Fibroblast of the conjunctiva (primary cell): ENCODE measurements at places on chromosomes 16 and 17.

GRCh38 chr16:85636234-85636812, 23.2 kb downstream of the GSE1 start:
- DNase-seq, result no peak

DNA sequence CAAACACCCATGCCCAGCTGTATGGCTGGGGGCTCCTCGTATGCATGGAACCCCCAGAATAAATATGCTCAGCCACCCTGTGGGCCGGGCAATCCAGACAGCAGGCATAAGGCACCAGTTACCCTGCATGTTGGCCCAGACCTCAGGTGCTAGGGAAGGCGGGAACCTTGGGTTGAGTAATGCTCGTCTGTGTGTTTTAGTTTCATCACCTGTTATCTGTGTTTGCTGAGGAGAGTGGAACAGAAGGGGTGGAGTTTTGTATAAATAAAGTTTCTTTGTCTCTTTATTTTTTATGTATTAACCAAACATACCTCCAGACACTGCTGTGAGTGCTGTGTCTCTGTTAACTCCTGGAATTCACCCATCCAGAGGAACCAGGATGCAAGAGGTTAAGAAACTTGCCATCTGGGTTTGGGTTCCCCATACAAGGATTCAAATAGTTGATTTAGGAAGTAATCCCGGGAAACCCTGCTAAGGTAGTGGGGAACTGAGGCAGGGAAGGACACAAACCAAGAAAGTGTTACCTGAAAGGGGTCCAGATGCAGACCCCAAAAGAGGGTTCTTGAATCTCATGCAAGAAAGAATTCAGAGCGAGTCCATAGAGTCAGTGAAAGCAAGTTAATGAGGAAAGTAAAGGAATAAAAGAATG, 37.4 kb upstream of the IL21R start:
- no peak for DNase-seq

DNA sequence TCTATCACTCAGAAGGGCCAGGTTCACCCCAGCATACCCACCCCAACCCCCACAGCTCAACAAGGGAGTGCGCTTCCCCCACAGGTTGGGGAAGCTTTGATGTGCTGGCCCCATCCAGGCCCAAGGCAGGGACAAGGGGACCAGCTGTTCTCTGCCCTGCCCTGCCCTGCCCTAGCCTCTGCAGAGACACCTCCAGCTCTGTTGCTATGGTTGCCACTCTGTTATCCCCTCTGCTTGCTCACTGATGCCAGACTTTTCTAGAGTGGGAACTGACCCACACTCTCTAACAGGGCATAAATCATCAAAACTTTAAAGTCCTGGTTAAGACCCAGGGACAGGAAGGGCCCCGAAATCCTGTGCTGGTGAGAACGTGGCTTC, 50.4 kb upstream of the ENPP7 start:
- DNase-seq, result no peak

DNA sequence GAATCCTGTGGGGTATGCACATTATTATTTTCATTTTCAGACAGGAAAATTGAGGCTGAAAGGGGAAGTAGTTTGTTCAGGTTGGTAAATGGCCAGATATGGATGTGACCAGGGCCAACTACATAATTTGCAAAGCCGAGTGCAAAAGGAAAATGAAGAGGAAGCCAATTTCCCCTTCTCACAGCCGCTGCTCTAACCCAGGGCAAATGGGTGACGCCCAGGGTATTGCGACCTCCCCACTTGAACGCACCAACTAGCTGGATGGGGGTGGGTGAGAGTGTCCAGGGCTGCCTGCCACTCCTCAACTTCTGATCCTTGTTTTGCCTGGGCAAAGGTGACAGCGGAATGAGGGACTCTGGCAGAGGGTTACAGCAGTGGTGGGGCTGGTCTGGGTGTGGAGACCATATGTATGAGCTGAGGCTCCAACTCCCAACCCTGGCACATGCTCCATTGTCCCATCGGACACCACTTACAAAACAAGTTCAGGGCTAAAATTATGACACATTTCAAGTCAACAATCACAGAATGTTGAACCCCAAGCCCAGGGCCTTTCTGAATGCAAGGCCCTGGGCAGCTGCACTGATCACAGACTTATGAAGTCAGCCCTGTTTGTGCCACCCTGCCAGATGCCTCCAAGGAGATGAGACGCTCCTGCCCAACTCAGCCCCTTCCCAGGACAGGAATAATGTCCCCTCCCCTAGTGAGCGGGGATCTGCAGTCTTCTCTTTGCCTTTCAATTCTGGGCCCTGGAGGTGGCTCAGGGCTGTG, 1.7 kb downstream of the ANKRD40CL start:
- no peak for DNase-seq

DNA sequence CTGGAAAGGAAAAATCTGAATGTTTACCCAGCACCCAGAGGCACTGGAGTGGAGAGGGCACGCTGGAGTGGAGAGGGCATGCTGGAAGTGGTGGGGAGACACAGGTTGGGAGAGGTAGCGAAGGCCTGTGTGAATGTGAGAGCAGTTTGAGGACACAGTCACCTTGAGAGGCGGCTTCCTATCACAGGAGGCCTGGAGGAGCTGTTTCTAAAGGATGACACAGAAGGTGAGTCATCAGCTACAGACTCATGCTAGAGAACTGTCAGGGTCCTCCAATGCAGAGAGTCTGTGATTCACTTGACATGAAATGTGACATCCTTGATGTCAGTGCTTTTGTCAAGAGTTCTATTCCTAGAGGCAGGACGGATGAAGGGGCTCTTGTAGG, 13.8 kb downstream of the CTRL start:
- no peak for DNase-seq

- DNase-seq, result no peak
Observed at GRCh38 chr16:31243734-31244670, 15.8 kb upstream of the ITGAM start.

- DNase-seq, result no peak
Observed at GRCh38 chr16:31148281-31148728, 1.6 kb downstream of the PRSS36 start.

GRCh38 chr17:48804936-48805411, 12.1 kb downstream of the TTLL6 start:
- no peak for DNase-seq

- DNase-seq, result peak; percentile 54
Observed at GRCh38 chr16:27245276-27246172, 23.0 kb downstream of the NSMCE1 start.

DNA sequence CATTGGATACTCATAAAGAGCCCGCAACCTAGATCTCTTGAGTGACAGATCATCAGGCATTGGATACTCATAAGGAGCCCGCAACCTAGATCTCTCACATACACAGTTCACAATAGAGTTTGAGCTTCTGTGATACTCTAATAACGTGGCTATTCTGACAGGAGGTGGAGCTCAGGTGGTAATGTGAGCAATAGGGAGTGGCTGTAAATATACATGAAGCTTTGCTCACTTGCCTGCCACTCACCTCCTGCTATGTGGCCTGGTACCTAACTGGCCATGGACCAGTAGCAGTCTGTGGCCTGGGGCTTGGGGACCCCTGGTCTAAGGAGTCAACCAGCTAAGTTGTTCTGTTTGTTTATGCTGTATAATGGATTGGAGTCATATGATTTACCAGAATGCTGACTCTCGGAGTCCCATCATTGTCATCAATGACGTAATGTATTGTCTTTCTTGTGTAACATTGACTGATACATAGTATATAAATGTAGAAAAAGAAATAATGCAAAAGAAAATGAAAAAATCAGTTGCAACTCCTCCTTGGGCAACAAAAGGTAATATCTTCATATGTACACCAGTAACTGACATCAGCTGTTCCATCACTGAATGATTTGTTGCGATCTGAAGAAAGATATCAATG, 17.5 kb downstream of the ABCA9 start:
- no peak for DNase-seq

DNA sequence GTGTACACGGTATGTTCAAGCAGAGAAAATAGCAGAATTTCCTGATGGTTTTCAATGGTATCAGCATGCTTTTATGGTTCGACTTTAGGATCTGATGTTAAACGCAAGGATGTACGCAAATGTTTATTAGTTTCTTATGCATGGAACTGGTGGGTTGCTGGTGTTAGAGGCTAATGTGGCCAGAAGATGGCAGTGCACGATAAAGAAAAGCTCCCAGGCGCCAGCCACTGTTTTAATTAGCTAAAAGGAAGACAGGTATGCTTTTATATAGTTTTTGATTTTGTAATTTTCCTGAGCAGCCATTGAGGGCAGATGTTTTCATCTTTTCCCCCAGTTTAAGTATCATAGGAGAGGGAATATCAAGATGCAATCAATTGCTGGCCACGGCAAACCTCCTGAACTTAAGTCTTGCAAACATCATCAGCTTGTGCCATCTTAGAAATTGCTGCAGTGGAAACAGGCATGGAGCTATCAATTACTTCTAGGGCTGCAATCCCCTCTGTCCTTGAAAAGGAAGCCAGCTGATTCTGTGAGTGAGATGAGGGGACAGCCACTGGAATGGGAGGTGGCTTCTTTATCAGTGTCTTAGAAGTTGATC, 648.5 kb upstream of the RBFOX1 start:
- DNase-seq, result no peak

DNA sequence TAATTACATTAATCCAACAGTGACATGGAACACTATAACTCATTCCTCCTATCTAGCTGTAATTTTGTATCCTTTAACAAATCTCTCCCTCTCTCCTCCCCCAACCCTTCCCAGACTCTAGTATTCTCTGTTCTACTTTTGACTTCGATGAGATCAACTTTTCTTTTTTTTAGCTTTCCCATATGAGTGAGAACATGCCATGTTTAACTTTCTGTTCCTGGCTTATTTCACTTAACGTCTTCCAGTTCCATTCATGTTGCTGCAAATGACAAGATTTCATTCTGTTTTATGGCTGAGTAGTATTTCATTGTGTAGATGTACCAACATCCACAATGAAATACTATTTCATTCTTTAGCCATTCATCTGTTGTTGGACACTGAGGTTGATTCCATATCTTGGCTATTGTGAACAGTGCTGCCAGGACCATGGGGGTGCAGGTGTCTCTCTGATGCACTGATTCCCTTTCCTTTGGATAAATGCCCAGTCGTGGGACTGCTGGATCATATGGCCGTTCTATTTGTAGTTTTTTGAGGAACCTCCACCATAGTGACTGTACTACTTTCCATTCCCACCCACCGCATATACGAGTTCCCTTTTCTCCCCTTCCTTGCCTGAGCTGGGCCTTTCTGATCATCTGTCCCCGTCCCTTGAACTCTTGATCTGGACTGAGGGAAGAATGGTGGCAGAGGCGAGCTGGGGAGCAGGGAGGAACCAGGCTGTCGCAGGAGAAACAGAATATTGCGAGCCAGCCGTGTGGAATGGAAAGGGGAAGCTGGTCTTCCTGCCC, 7.7 kb upstream of the CEP295NL start:
- DNase-seq, result no peak

- DNase-seq, result no peak
Observed at GRCh38 chr16:85248342-85248741, 136.1 kb upstream of the CIBAR2 start.

DNA sequence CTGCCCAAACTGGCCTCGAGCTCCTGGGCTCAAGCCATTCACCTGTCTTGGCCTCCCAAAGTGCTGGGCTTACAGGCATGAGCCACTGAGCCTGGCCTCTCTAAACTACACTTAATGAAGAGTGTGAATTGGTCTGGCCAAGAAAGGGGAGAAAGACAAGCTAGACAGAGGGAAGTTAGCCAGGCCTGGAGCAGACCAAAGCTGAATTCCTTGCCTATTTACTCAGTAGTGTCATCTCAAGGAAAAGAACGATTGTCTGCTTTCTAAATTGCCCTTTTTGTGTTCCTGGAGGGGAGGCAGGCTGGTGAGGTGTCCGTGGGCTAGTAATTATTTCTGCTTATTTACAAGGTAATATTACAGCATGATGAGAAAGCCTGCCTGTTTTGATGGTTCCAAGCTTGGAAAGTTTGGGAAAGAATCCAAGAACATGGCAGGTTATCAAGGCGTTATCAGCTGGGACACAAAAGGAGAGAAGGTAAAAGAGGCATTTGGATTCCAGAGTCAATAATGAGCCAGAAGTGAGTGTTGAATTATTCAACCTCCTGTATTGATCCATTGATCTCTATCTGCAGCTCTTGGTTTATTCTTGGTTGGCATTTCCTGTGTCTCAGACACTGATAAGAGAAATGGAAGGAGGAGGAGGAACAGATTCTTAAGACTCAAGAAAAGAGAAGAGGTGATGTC, 6.3 kb upstream of the CBFB start:
- DNase-seq, result no peak

- no peak for DNase-seq
Observed at GRCh38 chr17:4573669-4574068, 10.7 kb upstream of the SMTNL2 start.

- no peak for DNase-seq
Observed at GRCh38 chr17:34582185-34582900, 3.0 kb downstream of the TMEM132E start.

- no peak for DNase-seq
Observed at GRCh38 chr17:17853811-17854447, 17.1 kb upstream of the SREBF1 start.

DNA sequence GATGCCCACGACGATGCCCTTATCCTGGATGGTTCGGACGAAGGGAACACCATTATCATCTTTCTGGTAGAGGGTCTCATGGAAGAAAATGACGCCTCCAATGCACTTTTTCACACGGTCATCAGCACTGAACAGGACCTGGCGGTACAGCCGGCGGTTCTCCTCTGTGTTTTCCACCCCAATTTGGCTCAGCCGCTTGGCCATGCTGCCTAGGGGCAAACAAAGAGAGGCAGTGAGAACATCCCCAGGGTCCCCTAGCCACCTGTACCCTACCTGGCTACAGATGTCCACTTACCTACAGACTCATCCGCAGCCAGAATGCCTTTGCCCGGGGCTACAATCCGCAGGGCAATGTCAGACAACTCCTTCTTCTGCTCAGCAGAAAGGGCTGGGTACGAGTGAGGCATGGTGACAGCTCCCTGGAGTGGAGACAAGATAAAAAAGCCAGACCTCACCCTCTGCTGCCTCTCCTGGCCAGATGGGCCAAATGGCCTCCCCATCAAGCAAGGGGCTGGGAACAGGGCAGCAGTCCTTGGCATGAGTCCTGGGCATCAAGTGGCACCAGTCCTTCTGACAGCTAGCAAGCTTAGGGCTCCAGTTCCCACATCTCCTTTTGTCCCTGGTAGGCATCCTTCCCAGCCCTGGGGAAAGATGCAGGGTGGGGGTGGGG, 1.4 kb downstream of the ALDOC start:
- no peak for DNase-seq

GRCh38 chr16:65500919-65501318, 379.1 kb upstream of the CDH11 start:
- no peak for DNase-seq

GRCh38 chr17:81365601-81366585, 29.4 kb upstream of the BAHCC1 start:
- no peak for DNase-seq

GRCh38 chr16:19542138-19542821, 13.2 kb upstream of the VPS35L start:
- DNase-seq, result no peak

- no peak for DNase-seq
Observed at GRCh38 chr17:33990943-33991706, 264.0 kb upstream of the CCL2 start.
